Activated CD8-positive, alpha-beta memory T cell treated with anti-CD3 and anti-CD28 coated beads for 4 hours (primary cell): ENCODE measurements at places on chromosomes 7 and 10.

DNA sequence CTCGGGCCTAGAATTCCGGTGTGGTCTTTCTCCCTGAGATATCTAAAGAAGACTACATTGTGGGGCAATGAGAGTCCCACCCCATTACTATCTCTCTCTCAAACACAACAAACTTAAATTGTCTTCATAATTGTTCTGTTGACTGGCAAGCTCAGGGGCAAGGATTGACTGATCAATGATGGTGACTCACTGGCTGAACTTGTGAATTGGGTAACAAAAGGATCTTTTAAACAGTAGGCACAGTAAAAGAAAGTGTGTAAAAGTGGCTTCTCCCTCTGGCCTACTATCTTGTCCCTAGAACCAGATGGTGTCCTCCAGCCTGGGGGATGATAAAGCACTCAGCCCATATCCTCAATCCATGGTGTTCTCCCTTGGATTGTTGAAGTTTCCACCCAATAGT is 63.1 kb upstream of the RAPGEF5 start:
- no peak for DNase-seq

DNA sequence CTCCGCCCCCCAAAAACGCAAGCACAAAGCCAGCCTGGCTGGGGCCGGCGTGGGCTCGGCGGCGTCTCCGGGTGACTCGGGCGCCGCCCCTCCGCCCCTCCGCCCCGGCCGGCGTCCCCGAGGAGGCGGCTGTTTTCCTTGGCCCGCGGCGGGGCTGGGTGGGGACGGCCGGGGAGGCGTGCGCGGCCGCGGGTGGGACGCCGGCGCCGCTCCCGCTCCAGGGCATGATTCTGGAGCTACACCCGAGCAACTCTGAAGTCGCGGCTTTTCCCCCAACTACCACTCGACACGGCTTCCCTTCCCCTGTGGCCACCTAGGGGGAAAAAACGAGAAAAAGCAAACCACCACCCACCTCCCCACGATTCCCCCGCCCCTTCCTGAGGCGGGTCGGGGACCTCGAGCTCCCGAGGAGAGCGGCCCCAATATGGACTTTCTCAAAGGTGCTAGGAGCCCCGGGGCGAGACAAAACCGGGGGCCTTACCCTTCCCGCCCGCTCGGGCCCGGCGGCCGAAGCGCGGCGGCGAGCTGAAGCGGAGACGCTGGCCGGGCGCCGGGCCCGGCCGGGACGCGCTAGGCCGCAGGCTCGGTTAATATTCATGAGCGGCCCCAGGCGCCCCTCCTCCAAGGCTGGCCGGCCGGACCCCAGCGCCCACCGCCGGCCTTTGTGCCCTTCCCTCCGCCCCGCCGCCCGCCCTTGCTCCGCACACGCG is 856 bp downstream of the ARHGAP21 start:
- DNase-seq = peak; percentile 15

GRCh38 chr7:150965273-150965830 is 12.8 kb downstream of the KCNH2 start:
- DNase-seq = no peak

DNA sequence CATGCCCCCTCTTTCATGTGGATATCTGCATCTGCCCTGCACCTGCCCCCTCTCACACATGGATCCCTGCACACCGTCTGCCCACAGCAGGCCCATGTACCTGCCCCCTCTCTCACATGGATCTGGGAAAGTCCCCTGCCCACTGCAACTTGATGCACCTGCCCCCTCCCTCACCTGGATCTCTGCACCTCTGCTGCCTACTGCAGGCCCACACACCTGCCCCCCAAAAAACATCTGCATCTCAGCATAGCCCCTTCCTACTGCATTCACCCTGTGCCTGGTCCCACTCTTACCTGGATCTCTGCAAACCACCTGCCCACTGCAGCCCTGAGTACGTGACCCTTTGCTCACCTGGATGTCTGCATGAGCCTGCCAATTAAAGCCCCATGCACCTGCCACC is 479.8 kb downstream of the PTPRN2 start:
- no peak for DNase-seq

DNA sequence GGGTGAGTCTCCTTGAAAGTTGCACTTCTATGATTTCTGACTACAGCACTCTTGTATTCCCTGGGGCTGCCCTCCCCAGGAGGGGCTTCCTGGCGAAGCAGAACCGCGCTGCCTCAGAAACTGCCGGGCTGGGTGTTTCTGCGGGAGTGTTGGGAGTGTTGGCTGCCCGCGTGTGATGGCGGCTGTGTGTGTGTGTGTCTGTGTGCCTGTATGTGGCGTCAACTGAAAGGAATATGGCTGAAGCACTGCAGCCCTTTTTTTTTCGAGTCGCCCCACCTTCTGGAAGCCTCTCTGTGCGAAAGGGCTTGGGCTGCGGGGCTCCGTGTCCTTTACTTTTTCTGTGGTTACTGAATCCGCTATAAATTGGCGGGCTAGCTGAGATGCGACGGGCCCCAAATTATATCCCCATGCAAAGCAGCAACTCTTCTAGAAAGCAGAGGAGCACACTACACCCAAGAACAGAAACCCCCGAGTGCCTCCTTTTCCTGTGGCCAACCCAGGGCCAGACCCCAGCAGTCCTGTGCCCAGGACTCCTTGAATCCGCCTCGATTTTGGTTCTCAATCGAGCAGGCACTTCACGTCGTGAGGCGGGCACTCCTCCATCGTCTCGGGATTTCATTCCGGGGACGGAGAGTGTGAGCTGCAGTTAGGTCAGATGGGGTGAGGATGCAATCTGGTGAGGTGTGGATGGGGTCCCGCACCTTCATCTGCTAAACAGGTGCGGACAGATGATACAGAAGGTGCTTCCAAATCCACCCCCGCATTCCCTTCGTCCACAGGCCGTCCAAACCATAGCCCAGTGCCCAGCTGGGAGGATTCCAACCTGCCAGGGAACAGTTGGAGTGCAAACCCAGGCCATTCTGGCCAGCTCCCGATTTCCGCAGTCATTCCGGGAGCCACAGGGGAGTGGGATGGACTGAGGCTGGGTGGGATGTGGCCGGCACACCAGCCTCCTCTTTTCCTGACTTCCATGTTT is 22.5 kb upstream of the ZNF273 start:
- no peak for DNase-seq

DNA sequence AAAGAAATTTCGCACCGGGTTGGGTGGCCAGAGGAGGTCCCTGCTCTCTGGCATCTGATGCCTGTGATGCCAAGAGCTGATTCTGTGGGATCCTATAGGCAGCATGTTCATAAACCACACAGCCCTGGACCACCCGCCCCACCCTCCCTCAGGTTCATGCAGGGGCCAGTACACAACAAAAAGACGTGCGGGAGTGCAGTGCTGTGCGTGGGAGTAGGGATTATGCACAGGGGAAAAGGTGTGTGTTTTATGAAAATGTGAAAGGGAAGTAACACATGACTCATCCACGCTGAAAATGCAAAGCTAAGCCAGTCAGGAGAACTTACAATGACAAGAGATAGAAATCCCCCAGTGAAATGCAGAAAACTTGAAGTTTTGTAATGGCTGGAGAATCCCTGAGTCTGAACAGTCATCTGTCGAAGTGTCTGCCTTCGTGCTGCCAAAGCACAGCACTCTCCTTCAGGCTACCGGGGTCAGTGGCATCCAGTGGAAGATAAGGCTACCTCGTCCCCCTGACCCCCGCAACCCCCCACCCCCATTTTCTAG is 1.1 kb downstream of the KIAA1217 start:
- DNase-seq = no peak

- DNase-seq = no peak
Observed at GRCh38 chr10:104002911-104003310, 36.0 kb downstream of the SLK start.

- DNase-seq = no peak
Observed at GRCh38 chr10:22702348-22702747, 12.0 kb downstream of the PIP4K2A start.

DNA sequence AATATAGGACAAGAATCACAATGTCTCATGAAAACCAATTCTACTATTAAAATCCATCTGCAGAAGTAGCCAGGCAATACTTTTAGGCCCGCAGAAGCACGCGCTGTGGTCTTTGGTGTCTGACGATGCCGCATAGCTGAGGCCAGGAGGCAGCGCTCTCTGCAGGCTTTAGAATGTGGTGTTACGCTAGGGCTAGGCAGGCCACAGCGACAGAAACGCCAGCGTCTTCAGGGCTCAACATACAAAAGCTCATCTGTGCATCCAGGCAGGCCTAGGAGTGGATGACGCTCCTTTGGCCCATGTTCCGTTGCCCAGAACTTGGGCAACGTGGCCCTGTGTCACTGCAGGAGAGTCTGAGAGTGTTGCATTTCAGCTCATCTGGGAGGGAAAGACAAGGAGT is 601.1 kb upstream of the FOXK1 start:
- DNase-seq = no peak

GRCh38 chr7:7384228-7384627 is 151.4 kb downstream of the COL28A1 start:
- no peak for DNase-seq
